G401 (cell line): ENCODE measurements at places on chromosomes 7 and 10.

GRCh38 chr7:146054909-146055308 is 61.7 kb upstream of the CNTNAP2 start:
- no peak for DNase-seq

DNA sequence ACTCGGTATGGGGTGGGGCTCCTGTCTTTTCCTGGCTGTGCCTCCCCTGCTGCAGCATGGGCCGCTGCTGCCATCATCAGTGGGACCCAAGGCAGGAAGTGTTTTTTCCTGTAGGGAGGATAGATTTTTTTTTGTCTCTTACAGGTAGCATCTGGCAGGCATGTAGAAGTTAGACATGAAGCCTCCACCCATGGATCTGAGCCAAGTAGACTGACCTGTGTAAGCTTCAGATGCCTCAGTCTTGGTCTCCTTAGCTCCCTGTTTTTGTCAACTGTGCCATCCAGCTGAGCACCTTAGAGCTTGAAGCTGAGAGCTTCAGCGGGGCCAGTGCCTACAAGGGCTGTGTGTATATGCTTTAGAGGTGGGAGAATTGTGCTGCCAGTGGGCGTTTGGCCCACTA is 93.5 kb downstream of the AUTS2 start:
- no peak for DNase-seq

GRCh38 chr7:18265611-18266281 is 229.8 kb upstream of the HDAC9 start:
- DNase-seq = no peak

GRCh38 chr10:43227911-43228782 is 38.7 kb downstream of the RASGEF1A start:
- no peak for DNase-seq

- DNase-seq = no peak
These were observed 93.7 kb downstream of the SVOPL start for GRCh38 chr7:138607216-138608126.

- no peak for DNase-seq
These were observed 115.8 kb upstream of the LANCL2 start for GRCh38 chr7:55249332-55249731.

DNA sequence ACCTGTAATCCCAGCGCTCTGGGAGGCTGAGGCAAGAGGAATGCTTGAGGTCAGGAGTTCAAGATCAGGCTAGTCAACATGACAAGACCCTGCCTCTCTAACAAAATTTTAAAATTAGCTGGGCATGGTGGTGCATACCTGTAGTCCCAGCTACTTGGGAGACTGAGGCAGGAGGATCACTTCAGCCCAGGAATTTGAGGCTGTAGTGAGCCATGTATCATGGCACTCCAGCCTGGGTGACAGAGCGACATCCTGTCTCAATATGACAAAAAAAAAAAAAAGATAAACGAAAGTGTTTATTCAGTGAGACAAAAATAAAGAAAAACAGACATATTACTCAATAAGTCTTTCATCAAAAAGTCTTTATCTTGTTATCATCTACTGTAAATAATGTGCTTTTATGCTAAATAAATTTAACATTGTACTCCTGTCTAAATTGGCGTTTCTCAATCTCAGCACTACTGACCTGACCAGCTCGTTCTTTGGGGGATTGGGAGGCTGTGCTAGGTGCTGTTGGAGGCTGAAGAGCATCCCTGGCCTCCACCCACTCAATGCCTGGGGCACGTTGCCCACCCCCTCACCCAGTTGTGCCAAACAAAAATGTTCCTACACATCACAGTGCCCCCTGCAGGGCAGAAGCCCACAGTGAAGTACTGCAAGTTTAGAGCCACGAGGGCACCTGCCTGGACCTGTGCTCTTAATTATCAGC is 57.7 kb downstream of the NCAPG2 start:
- DNase-seq = no peak

- peak; percentile 63 for DNase-seq
These were observed 1.7 kb downstream of the GPR158 start for GRCh38 chr10:25176421-25176968.

GRCh38 chr7:104779888-104780287 is 234.1 kb upstream of the KMT2E start:
- no peak for DNase-seq

DNA sequence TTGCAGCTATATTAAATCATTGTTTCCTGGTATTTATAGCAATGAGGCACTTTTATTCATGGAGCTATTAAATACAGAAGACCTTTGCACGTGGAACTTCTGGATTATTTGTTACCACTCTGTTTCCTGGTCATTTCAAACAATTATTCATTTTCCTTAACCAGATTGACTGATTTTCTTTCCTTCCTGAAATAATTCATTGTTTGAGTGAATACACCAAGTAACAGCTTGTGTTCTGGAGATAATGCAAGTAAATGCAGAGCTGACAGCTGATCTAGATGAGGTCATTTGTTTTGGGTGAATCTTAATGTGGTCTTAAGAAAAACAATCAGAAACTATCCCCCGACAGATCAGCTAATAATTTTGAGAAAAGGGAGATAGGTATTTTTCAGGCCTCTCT is 497.7 kb downstream of the KIF20B start:
- DNase-seq = no peak

- DNase-seq = no peak
These were observed 98.6 kb upstream of the MKX start for GRCh38 chr10:27844223-27844622.

DNA sequence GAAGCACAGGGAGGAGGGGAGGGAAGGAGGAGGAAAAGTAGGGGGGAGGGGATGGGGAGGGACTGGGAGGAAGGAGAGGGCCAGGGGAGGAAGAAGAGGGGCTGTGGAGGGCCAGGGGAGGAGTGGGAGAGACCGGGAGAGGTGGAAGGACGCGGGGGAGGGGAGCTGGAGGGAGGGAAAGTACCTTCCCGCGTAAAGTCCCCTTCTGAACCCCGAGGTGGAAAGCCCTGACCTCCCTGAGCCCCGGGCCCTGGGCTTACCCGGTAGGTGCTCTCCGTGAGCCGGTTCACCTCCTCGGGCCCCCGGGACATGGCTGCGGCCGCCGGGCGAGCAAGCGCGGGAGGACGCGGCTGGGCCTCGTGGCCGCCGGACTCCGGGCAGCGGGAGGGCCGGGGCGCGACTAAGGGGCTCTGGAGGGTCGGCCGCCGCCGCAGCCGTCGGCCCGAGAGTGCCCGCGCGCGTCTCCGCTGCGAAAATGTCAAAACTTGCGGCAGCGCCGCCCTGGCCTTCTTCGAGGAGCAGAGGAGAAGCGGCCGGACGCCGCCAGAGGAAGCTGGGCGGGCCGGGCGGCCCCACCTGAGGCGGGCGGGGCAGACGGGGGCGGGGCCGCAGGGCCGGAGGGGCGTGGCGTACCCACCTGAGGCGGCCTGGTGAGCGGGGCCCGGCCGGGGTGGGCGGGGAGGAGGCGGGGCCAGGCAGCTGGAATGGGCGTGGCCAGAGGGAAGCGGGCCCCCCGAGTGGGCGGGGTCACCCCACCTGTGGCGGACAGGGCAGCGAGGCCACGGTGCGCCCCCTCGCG is at the start of gene BAIAP2L1:
Gene BAIAP2L1, minus strand, starts transcription at position 549 of the 799 bp plus-strand sequence. Its CDS starts 238 bp downstream, at position 311.
- DNase-seq = peak; percentile 40
